Esophagus squamous epithelium (tissue), 5 donors: ENCODE measurements at places on chromosomes 4 and X.

- no peak for DNase-seq
Observed at GRCh38 chr4:125317525-125317877, 2.7 kb downstream of the FAT4 start.

- no peak for DNase-seq
Observed at GRCh38 chr4:168138143-168138542, 45.8 kb downstream of the ANXA10 start.

DNA sequence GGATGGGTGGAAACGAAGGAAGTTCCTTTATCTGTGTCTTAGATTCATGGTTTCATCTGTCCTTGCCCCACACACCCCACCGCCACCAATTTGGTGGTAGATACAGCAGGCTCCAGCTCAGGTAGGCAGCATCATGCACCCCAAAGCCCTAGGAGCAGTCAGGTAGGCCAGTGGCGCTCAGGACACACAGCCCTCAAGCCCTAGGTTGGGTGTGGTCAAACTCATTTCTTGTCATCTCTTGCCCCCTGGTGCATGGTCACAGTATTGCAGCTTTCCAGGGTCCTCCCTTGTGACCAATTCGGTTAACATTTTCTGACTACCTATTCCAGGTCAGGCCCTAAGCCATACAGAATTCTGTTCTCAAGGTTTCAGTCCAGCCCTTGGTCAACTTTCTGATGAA, 14.5 kb upstream of the PRRG3 start:
- no peak for DNase-seq

DNA sequence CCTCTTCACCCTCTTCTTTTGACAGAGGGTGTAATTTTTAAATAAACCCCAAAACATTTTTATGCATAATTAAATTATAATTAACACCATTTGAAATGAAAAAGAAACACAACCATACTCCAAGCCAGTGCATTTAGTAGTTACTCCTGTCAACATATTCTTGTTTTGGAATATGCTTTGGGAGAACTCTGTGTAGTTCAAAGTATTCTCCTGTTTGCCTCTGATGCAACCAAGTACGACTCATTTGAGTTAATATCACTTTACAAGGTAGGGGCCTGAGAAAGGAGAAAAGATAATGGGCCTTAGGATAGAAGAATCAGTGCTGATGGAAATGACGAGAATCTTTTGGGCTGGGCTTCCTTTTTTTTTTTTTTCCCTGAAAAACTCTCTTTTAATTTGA, 2.7 kb downstream of the PTPN13 start:
- no peak for DNase-seq

DNA sequence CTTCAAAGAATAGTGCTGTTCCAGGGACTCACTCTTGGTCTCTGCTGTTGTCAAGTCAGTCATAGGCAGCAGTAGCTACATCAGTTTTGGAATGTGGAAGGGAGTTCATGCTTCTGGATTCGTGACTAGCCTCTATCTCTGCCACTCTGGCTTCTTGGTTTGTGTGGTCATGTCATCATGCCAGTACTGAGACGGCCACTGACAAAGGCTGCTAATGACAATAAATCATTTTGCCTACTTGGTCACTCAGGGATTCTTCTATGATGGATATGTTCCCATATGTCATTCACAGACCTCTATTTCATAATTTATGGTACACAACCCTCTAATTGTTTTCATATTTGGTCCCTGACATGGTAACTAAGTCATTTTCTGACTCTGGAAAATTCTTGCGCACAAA, 450.8 kb upstream of the BOD1L1 start:
- no peak for DNase-seq

DNA sequence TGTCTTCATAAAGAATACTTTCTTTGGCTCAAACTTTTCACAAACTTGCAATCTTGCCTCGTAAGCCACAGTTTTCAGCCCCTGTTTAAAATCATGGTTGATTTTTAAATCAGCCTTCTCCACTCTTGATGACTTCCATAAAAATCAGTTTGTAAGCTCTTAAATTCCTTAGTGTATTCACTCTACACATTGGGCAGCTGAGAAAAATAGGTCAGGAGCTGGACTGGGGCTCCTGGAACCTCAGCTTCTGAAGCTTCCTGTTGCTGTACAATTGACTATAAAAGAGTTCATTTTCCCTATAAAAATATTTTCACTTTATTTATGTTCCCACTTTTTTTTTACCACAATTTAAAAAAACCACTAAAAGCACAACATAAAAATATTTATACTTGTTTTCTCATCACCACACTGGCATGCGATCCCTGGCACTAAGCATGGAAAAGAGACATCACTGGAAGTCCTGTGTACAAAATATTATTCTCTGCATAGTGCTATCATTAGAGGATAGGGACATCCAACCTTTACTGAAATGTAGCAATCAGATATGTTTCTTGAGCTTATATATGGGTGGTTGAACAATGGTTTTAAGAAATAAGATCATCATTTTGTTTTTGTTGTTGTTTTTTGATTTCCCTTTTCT, 345.7 kb downstream of the FBXO8 start:
- DNase-seq: no peak
